ENCODE measurements at places on chromosomes 4 and X.

GRCh38 chrX:11724122-11725017 lies 33.7 kb upstream of the MSL3 start:
- DNase-seq: no peak

GRCh38 chr4:76783836-76784235 lies 114.1 kb downstream of the SOWAHB start:
- DNase-seq: no peak

GRCh38 chr4:8310306-8310705 lies 40.8 kb downstream of the HTRA3 start:
- DNase-seq: no peak

DNA sequence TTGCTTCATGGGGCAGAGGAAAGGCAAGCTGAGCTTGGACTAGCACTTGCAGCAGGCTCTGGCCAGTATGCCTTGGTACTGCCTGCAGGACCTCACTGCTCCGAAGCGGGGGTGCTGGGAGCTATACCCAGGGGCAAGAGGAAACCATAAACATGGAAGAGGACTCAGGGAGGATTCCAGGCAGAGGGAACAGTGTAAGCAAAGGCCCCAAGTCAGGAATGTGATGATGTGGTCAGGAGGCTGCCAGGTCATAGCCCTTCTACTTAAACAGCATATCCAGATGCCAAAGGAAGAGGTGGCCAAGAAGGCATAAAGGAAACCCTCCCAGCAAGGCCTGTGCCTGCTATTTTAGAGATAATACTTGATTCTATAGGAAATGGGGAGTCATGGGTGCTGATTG lies 31.1 kb downstream of the RAB40AL start:
- DNase-seq: no peak

DNA sequence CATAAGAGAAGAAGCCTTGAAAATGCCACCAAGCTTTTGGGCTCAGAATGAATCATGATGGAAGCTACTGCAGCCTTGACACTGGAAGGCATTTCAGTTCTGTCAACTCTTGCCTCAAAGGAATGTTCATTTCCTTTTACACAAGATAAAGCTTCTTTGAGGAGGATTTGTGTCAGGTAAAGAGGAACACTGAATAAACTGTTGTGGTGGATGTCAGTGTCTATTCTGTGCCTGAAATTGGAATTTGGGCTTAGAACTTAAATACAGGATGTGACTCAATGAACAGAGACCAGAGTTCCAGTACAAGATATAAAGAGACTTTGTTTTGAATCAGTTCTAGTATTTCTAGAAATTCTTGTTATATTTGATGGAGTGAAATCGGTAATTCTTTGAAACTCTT lies 313.2 kb downstream of the PACRGL start:
- DNase-seq: no peak

All from frontal cortex (tissue), 4 donors.